ENCODE measurements at places on chromosomes 1 and 21. TPM values are rescaled to one million over a fixed set of nuclear protein-coding genes. Genes with fewer than 3 reads are reported as not detected.

Gene EPHB2
- 19.3 TPM for total RNA-seq

Gene OR6K3
- not detected for total RNA-seq

DNA sequence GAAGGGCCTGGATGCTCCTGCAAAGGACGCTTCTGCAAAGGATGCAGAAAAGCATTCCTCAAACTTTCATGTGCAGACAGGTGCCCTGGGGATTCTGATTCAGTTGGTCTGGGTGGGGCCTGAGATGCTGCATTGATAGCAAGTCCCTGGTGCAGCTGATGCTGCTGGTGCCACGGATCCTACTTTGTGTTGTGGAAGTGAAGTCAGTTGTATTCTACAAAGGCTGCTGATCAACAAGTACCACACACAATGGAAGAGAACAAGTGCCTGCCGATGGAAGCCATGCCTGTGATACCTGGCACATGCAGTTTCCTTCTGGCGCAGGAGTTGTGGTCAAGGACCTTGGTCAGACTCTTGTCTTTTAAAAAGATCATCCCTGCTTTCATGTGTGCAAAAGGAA lies 478.8 kb downstream of the CAMTA1 start:
- DNase-seq: no peak

DNA sequence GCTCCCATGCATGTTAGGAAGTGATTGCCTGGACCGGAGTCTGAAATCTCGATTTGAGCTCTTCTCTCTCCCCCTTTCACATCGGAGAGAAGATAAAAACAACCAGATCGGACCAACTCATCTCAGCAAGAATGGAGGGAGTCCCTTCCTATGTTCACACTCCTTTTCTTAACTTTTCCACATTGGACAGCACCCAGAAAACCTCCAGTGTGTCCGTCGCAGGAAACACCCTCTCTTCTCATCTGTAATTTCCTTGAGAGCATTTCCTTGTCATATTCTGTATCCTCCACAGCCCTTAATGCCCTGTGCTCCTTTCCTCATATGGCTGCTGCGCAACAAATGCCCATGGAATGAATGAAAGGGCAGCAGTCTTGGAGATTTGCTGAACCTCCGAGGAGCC lies 1.5 kb upstream of the TDRD10 start:
- DNase-seq: no peak

- no peak for DNase-seq
Observed at GRCh38 chr21:45536301-45537081, 5.7 kb downstream of the SLC19A1 start.

Gene MRAP
- not detected for total RNA-seq

Gene PLA2G4A
- 29.8 TPM for total RNA-seq

Gene TPR
- total RNA-seq: 149 TPM

GRCh38 chr21:39776589-39776988 lies 31.6 kb downstream of the IGSF5 start:
- DNase-seq: no peak

All from Calu3 (cell line).